ENCODE measurements at places on chromosomes 12 and 14.
A peak's percentile ranks its signal among the peaks of the same experiment; 100 is the strongest.

- DNase-seq: no peak
These were observed 1.4 kb upstream of the RNASE10 start for GRCh38 chr14:20503898-20504297.

DNA sequence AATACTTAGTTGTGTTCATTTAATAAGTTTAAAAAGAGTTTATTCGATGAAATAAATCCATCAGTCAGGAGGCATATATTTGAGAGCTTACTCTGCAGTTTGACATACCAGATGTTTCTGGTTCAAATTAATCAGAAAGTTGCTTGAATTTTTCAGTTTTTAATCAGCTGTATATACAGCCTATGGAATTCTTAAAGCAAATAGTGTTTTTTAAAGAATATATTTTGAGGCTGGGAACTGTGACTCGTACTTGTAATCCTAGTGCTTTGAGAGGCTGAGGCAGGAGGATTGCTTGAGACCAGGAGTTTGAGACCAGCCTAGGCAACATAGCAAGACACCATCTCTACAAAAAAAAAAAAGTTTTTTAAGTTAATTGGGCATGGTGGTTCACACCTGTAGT lies 112.1 kb downstream of the MON2 start:
- no peak for DNase-seq

DNA sequence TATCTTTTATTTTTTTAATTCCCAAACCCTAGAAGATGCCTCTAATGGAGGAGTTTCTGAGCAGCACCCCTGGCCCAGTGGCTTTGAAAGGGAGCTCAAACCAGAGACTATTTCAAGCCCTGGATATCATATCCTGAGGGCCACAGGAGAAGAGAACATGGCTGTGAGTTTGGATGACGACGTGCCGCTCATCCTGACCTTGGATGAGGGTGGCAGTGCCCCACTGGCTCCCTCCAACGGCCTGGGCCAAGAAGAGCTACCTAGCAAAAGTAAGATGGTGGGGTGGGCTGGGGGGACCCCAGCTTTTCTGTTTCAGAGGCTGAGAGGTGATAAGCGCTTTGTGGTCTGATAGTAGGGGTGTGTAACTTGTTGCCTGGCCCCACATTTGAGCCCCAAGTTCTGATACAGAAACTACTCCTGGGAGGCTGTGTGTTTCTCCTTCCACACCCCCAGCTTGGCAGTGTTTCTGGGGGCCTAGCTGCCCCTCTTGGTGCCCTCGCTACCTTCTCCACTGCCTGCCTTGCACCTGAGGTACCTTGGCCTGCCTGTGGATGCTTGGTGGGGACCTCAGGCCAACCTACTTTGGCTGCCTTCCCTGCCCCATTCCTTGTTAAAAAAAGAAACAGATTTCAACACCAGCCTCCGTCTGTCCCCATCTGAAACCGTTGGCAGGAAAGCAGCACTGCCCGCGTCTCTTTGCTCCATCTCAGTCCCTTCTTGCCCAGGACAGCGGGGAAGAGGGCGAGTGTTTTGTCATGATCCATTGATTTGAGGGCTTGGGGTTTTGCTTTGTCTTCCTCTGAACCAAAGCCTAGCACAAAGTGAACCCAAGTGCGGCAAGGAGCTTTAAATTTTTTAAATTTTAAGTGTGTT lies 5.7 kb downstream of the TPCN1 start:
- DNase-seq: no peak

GRCh38 chr12:130335517-130336392 lies 1.9 kb upstream of the PIWIL1 start:
- peak; percentile 4 for DNase-seq

GRCh38 chr12:53811606-53812005 lies 59.8 kb upstream of the CISTR start:
- no peak for DNase-seq

DNA sequence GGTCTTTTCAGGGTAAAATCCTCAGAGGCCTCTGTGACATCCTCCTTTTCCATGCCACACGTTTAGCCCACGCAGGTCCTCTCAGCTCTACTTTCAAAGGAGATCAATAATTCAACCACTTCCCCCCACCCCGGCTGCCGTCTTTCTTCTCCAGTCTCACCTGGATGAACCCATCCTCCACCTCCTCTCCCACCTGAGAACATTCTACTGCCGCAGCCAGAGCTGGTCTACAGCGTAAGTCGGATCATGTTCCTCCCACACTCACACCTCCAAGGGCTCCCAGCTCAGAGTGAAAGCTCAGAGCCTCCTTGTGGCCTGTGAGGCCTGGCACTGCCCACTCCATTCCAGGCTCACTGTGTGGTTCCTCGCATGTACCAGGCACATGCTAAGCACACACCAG lies 246.6 kb downstream of the CHST11 start:
- DNase-seq: no peak

All from DMS 273 treated with DMSO at 0.1 percent for 48 hours (cell line).